Inflammatory macrophage treated with lipopolysaccharide for 4 hours (primary cell): ENCODE measurements at places on chromosomes 3 and 15.
A peak's percentile ranks its signal among the peaks of the same experiment; 100 is the strongest.

- no peak for DNase-seq
Observed at GRCh38 chr3:37662785-37663184, 198.9 kb upstream of the CTDSPL start.

DNA sequence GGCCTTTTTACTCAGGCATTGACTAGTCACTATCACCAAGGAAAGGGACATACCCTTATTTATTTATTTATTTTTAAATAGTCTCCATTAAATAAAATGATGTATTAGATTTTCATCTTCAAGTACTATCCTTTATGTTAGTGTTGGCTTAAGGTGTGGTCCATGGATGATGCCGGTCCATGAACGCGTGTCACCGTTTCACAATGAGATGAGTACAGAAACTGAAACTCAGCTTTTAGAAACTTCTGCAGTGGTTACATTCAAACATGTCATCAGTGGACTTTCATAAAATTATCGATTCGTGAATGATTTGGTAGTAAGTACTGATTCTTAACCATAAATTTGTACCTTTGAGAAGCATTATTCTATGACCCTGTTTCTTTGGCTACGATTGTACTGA, 166.6 kb downstream of the SATB1 start:
- no peak for DNase-seq

DNA sequence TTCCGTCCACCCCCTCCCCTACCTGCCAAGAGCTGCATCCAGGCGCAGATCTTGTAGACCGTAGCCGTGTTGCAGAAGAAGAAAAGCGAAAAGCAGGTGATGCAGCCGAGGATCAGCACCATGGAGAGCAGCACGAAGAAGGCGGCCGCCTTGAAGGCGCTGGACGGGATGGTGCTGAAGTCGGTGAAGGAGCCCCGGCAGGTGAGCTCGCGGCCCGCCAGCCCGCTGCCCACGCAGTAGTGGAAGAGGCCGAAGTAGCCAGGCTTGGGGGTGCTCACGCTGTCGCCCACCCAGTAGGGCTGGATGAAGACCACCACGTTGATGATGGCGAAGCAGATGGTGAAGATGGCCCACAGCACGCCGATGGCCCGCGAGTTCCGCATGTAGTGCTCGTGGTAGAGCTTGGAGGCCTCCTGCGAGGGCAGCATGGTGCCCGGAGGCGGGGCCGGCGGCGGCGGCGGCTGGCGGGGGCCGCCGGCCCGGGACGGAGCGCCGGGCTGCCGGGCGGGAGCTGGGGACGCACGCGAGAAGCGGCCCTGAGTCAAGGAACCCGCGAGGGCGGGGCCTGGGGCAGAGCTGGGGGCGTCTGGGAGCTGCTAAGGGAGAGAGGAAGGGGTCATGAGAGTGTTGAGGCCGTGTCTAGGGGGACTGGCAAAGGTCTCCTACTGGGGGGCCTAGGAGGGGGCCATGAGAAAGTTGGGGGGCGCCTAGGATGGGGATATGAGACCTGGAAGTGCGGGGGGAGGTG, 1.2 kb downstream of the LHFPL4 start:
- no peak for DNase-seq

GRCh38 chr3:188239035-188239434, 85.1 kb downstream of the LPP start:
- DNase-seq = no peak

GRCh38 chr3:71300951-71301393, 282.6 kb downstream of the FOXP1 start:
- DNase-seq = no peak

- DNase-seq = peak; percentile 20
Observed at GRCh38 chr3:60754617-60755016, 496.6 kb downstream of the FHIT start.

DNA sequence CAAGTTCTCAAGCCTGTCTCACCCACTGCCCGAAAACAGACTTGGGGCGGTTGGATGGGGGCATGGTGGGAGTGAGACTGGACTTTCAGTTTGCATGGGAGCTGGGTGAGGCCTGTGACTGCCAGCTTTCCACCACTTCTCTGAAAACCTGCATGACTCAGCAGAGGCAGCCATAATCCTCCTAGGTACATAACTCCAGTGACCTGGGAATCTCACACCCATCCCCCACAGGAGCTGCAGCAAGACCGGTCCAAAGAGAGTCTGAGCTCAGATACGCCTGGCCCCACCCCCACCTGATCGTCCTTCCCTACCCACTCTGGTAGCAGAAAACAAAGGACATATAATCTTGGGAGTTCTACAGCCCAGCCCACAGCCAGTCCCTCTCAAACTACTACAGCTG, 107.2 kb downstream of the NSMCE3 start:
- DNase-seq = no peak

GRCh38 chr3:81554388-81554787, 207.1 kb downstream of the GBE1 start:
- no peak for DNase-seq

DNA sequence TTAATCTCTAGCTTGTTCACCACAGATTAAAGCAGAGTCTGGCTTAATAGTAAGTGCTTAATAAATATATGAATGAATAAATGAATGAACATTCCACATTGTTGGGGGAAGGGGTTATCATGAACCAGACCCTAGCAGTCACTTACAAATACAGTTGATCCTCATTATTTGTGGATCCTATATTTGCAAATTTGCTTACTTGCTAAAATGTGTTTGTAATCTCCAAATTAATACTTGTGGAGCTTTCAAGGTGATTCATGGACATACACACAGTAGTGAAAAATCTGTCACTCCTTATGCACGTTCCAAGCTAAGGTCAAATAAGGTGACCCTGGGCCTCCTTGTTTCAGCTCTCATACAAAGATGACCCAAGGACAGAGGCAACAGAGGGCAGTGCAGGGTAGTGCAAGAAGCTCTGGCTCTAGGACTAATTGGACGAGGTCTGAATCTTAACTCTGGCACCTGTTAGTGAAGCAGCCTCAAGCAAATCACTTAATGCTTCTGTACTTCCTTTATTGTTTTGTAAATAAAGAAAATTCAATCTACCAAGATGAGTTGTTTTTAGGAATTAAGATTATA, 112.8 kb upstream of the C2CD4B start:
- DNase-seq = no peak

GRCh38 chr3:49535971-49536874, 18.1 kb upstream of the BSN start:
- no peak for DNase-seq

GRCh38 chr3:132556508-132557159, 40.4 kb upstream of the ACKR4 start:
- no peak for DNase-seq

DNA sequence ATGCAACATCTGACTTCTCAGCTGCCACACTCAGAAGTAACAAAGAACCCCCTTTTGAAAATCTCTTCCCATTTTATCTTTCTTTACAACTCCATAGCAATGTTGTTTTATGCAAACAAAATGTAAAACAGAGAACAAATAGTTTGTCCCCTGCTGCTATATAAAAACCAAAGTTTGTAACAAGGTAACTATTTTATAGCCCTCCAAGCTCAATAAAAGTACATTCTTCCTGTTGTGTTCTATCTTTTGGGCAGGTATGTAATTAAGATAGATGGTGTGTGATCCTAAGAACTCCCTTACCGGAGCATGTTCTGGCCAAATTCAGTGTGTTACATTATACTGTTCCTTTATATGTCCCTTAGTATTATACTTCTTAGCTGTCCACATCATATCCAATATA, 12.6 kb upstream of the CGNL1 start:
- no peak for DNase-seq

GRCh38 chr3:53146319-53146891, 14.6 kb upstream of the PRKCD start:
- DNase-seq = no peak

GRCh38 chr15:100693451-100693850, 91.1 kb downstream of the ASB7 start:
- no peak for DNase-seq

DNA sequence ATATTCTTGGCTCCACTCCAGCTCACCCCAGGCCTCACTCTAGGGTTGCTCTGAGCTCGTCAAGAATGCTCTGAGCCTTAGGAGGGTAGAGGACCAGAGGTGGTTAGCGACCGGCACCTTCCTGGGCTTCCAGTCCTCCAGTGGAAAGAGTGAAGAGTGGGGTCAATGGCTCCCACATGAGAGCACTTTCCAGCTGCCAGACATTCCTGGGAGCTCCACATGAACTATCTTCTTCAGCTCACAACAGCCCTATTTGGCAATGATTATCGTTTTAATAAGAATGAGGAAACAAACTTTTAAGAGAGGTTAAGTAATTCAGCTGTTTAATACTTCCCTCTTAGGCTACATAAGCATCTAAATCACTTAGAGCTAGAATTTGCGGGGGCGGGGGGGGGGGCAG, 139.3 kb downstream of the STT3B start:
- peak; percentile 85 for DNase-seq

DNA sequence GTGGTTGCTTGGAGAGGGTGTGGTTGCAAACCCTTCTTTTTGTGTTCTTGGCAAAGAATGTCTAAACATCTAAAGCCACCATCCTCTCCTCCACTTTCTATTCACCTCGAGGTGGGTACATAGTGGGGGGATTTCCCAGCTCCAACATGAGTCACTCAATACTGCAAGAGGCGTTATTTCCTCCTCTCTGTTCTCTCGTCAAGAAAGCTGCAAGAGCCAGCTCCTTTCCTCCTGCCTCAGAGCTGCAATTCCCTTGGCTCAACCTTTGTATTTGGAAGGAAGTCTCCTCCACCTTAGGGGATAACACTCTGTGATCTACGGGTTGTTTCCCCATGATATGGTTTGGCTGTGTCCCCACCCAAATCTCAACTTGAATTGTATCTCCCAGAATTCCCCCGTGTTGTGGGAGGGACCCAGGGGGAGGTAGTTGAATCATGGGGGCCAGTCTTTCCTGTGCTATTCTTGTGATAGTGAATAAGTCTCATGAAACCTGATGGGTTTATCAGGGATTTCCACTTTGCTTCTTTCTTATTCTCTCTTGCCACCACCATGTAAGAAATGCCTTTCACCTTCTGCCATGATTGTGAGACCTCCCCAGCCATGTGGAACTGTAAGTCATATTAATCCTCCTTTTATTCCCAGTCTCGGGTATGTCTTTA, 138.4 kb downstream of the PLCL2 start:
- DNase-seq = peak; percentile 87

- no peak for DNase-seq
Observed at GRCh38 chr3:128351546-128351945, 115.1 kb downstream of the DNAJB8 start.

- DNase-seq = peak; percentile 10
Observed at GRCh38 chr3:40661284-40661683, 136.5 kb downstream of the ZNF621 start.
